Central memory CD4-positive, alpha-beta T cell (primary cell): ENCODE measurements at places on chromosomes 7 and 10.

DNA sequence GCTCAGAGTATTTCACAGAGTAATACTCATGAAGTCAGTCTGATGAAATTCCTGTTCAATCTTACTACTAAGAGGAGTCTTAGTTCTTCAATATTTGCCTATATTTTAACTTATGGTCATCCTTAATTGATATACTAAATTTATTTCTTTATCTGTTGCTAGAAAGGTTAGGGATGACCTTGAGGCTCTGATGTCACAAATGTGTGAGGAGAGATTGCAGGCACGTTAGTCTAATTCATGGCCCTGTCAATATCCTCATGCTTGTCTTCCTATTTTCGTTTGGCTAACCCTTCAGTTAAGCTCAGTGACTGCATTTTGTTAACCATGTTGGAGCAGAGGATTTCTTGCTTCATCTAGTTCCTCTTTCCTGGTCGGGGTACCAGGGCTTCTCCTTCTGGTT is 704.7 kb upstream of the COBL start:
- DNase-seq, result no peak

DNA sequence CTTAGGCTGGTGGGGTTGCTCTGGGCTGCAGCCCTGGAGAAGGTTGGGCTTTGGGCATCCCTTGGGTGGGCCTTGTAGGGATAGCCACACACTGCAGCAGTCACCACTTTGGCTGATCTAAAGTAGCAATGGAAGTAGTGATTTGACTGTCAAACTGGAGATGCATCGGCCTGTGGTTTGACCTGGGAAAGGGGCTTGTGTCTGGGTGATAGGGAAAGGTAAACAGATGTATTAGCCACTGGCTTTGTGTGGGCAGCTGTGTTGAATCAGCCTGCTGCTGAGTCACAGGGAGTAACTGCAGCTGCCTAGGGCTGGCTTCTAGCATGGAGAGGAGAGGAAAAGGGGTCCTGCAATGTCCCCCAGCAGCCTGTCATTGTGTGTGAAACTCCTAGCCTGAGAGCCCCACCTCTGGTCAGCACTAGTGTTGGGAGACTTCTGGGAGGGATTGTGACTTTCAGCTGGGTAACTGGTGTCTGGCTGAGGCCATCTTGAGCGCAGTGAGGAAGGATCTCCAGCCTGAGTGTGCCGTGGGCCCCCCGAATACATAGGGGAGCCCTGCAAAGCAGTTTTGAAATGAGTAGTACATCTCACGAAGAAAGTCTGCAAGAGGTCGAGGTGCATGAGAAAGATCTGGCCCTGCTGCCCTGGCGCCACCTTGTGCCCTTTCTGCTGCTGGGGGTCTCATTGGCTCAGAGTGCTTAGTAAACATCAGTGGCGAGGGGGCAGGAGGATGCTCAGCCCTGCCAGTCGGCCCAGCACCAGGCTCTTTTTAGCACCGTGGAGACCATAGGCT is 117.3 kb downstream of the FANK1 start:
- DNase-seq, result no peak

GRCh38 chr7:3915337-3915878 is 614.4 kb downstream of the SDK1 start:
- no peak for DNase-seq

- DNase-seq, result no peak
Measured at GRCh38 chr7:29826904-29827303, 20.6 kb downstream of the WIPF3 start.

- no peak for DNase-seq
Measured at GRCh38 chr10:9824631-9825071, 1193.0 kb upstream of the CELF2 start.

GRCh38 chr10:112896722-112897121 is 53.3 kb upstream of the TCF7L2 start:
- no peak for DNase-seq

DNA sequence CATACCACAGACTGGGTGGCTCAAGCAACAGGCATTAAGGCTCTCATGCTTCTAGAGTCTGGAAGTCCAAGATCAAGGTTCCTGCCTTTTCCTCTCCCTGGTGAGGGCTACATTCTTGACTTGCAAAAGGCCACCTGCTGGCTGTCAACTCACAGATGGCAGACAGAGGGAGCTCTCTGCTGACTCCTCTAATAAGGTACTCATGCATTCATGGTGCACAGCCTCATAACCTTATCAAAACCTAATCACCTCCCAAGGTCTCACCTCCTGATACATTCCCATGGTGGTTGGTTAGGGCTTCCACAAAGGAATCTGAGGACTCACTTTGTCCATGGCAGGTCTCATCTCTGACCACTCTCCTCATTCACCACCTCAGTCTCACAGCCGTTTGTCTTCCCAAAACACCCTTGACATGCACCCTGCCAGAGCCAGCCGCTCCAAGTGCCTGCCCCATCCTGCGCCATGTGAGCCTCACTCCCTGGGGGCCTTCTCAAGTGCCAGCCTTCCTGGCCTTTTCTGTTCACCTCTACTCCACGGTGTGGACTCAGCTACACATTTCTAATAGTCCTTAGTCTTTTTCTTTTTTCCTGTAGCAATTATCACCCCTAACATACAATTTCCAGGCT is 400.3 kb upstream of the ADARB2 start:
- DNase-seq, result no peak

DNA sequence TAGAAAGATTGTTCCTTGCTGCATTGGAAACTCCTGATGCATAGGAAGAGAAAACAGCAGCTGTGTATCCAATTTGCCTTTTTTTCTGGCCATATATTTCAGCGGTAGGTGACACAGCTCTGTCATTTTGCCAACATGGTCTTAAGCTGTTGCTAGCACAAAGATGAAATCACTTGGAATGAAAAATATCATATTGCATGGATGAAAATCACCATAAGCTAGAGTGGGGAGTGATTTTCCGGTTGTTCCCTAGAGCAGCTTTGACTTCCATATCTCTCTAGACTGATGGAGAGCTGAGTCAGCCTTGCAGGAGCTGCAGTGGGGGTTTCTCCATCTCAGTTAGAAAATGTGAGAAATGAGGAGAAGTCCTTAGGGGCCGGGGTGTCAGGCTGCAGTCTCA is 38.3 kb upstream of the BTBD16 start:
- DNase-seq, result no peak

GRCh38 chr7:6718124-6718523 is 11.4 kb upstream of the ZNF12 start:
- DNase-seq, result no peak

- no peak for DNase-seq
Measured at GRCh38 chr10:60388709-60389301, 870 bp downstream of the ANK3 start.

GRCh38 chr7:158725506-158725800 is 20.8 kb upstream of the NCAPG2 start:
- DNase-seq, result no peak

DNA sequence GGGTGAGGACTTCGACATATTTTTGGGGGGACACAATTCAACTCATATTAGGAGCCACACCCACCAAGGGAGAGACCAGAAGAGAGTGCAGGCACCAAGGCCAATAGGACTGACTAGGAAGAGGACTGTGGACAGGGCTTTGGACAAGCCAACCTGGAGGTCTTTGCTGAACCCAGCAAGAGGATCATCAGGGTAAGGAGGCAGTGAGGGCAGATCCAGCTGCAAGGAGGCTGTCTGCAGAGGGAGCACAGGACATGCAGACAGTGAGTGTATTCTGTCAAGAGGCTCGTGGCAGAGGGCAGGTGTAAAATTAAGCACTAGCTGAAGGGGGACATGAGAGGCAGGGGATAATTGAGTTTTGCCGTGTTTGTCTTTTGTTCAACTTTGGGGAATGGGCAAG is 83.4 kb upstream of the MGMT start:
- no peak for DNase-seq

- DNase-seq, result no peak
Measured at GRCh38 chr10:9198611-9199010, 1144.1 kb downstream of the GATA3 start.

DNA sequence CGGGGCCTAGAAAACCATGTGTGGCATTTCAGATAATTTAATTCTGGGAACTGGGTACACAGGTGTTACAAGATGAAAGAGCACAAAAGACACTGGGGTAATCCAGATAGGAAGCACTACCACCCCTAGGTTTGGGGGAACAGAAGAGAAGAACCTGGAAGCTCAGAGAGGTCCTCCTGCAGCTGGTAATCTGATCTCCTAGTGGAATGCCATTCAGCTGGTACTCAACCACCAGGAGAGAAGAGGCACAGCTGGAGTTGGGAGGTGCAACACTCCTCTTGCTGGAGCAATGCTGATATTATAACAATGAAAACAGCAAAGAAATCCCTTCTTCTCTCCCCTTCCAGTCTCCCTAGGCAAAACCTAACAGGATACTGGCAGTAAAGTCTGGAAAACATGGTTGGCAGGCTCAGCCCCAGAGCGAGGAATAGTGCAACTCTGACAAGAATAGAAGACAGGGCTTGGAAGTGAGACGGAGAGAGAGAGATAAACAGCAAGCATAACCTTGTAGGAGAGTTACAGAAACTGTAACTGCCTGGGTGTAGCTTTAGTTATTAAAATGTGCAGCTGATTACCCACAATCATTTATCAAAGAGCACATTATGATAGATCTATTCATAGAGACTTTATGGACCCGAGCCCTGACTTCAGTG is 35.0 kb downstream of the NRF1 start:
- DNase-seq, result no peak

DNA sequence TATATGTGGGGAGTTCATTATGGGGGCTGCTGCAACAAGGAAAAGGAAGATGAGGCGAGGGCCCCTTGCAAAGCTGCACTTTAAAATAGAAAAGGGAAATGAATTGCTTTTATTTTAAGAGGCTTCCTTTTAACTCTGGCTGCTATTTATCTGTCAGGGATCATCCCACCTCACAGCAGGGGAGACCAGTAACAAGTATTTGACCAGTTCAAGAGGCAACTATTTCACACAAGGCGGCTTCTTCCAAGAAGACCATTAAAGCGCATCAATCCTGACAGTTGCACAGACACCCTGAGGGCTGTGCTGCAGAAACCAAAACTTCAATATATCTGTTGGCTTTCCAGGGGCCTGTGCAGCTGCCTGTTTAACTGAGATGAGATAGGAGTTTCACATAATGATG is 1009.2 kb downstream of the SORCS3 start:
- DNase-seq, result no peak

- no peak for DNase-seq
Measured at GRCh38 chr10:70770001-70770400, 15.2 kb downstream of the TBATA start.

- no peak for DNase-seq
Measured at GRCh38 chr10:85916286-85916685, 450.3 kb downstream of the GRID1 start.

DNA sequence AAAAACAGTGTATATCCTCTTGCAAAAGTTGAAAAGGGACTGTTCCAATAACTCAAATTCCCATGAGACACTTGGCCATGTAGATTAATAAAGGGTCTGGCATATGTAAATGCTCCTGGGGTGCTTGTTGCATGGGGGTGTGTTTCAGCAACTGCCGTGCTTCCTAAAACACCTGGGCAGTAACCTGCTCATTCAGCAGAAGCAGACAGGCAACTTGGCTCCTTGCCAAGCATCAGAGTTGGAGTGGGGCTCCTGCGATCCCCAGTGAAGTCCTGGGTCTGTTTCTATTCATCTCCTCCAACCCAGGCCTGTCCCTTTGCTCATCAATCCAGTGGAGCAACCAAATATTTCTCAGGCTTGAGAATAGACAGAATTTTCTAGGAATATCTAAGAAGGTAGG is 42.2 kb upstream of the ADAM12 start:
- DNase-seq, result no peak

- no peak for DNase-seq
Measured at GRCh38 chr10:77837925-77838595, 88.5 kb downstream of the DLG5 start.
